ENCODE measurements at places on chromosomes 16 and 17.

DNA sequence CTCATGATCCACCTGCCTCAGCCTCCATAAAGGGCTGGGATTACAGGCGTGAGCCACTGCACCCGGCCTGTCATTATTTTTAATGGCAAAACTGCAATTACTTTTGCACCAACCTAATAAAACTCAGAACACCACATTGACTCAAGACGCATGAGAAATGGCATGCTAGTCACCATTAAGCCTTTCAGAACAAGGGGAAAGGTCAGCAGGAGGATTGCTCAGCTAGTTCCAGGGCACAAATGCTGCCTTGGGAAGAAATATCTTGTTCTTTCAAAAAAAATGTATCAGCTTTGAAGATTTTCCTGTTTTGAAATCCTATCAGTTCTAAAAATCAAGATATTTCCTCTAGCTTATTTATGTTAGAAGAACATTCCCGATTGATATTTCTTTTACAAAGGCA is 32.4 kb upstream of the CDYL2 start:
- DNase-seq, result no peak

DNA sequence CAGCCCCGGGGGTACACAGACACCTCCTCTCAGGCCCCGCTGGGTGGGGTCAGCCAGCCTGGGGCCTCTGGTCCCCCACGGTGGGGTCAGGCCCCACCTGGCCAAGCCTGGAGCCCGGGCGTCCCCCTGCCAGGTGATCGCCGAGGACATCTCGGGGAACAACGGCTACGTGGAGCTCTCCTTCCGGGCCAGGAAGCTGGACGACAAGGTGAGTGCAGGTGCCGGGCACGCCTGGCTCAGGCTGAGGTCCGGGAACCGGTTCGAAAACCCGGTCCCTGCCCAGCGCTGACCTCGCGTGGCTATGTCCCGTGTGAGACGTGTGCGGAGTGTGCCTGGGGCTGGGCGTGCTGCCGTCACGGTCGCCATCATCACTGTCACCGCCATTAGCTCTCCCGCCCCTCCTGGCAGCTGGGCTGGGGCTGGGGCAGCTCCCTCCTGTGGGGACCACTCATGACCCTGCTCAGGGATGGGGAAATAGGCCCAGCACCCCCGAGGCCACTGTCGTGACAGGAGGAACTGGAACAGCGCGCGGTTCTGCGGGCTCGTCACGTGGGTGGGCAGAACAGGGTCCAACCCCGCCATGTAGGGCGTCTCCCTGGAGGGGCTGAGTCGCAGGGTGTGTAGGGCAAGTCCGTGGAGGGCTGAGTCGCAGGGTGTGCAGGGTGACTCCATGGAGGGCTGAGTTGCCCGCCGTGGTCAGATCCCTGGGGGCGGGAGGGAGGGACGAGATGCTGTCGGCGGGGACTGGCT is 8.5 kb downstream of the CPNE7 start:
- no peak for DNase-seq

GRCh38 chr16:15817446-15817845 is 39.4 kb downstream of the MYH11 start:
- no peak for DNase-seq

GRCh38 chr17:56917559-56918296 is 3.9 kb upstream of the TRIM25 start:
- no peak for DNase-seq

DNA sequence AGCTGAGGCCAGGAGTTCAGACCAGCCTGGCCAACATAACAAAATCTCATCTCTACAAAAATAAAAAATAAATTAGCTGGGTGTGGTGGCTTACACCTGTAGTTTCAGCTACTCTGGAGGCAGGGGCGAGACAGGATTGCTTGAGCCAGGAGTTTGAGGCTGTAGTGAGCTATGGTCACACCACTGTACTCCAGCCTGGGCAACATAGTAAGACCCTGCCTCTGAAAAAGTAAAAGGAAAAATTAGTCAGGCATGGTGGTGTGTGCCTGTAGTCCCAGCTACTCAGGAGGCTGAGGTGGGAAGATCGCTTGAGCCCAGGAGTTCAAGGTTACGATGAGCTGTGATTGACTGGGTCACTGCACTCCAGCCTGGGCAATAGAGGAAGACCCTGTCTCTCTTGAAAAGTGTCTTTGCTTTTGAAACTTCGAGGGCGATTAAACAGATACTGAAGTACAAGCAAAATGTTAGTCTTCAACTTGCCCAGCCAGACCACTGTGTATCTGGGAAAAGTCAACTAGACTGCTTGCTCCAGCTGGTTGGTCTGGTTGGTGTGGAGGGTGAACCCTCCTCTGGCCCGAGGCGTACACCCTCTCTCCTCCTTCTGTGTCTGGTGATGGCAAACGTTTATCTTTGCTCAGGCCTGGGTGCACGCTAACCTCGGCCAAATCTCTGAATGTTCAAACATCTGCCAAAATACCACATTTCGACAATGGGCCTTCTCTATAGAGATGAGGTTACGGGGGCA is 174.9 kb downstream of the RAB11FIP4 start:
- no peak for DNase-seq

DNA sequence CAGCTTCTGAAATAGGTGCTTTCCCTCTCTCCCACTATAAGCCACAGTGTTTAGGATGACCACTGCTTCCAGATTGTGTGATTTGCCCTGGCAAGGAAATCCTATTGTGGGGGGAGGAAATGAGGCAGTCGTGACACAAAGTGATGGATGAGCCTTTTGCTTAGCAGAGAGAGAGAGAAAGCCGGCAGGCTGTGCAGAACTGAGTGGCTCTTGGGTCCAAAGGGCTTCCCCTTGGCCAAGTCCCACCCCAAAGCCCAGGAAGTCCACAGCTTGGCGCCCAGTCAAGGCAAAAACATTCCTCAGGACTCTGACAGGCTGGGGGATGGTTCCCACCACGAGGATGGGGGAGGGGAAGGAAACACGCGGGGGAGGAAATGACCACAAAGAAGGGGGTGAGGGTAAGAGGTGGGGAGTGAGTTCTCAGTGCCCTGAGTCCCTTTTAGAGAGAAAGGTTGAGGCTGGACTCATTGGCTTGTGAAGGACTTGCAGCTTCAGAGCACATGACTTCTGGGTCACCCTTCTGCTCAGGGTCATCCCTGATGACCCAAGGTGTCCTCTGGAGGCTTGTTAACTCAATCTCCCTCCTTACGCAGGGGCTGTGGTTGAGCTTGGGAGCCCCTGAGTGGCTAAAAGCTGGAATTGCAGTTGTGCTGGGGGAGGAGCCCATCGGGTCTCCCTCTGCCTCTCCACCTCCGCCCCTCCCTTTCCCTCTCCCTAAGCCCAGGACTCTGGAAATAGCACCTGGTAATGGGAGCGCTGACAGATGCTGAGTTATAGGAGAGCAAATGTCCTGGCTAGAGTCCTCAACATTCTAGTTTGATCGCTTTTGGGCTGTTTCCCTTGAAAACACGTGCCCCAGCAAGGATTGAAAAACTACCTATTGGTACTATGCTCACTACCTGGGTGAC is 10.3 kb upstream of the MSL1 start:
- peak; percentile 56 for DNase-seq

DNA sequence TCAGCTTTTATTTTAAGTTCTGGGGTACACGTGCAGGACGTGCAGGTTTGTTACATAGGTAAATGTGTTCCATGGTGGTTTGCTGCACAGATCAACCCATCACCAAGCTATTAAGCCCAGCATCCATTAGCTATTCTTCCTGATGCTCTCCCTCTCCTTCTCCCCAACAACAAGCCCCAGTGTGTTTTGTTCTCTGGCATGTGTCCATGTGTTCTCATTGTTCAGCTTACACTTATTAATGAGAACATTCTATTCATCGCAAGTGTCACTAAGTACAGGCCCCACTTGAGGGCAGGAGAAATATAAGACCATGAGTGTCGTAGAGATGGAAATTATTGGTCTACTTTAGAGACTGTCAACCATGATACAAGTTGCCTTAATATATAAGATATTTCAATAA is 615.1 kb downstream of the CDH8 start:
- no peak for DNase-seq

GRCh38 chr16:31414706-31415105 is 13.5 kb downstream of the COX6A2 start:
- DNase-seq, result no peak

GRCh38 chr17:55411463-55411855 is 10.2 kb downstream of the MMD start:
- no peak for DNase-seq

- no peak for DNase-seq
These were observed 20.9 kb downstream of the SOCS1 start for GRCh38 chr16:11234884-11235702.

DNA sequence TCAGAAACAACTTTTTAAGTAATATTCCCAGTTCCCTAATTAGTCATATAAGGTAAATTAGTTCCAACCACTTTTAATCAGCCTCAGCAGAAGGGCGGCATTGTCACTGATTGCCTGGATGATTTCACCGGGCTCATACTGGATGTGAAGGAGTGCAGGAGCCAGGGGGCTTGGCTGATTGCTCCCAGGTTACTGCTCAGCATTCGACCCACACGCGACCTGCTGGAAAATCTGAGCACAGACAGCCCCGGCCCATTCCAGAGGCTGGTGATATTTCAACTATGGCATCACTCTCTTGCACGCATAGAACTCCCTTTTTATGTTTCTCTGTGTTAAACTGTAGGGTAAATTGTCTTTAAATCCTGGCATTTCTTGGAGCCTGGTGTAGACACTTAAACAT is 34.2 kb downstream of the CPPED1 start:
- no peak for DNase-seq

- no peak for DNase-seq
These were observed 233.1 kb upstream of the WSCD1 start for GRCh38 chr17:5837055-5837491.

- no peak for DNase-seq
These were observed 3.2 kb upstream of the PABPN1L start for GRCh38 chr16:88869673-88869980.

- no peak for DNase-seq
These were observed 1.1 kb downstream of the CACNB1 start for GRCh38 chr17:39196241-39196807.

- DNase-seq, result no peak
These were observed 26.9 kb upstream of the HLF start for GRCh38 chr17:55237841-55238178.

DNA sequence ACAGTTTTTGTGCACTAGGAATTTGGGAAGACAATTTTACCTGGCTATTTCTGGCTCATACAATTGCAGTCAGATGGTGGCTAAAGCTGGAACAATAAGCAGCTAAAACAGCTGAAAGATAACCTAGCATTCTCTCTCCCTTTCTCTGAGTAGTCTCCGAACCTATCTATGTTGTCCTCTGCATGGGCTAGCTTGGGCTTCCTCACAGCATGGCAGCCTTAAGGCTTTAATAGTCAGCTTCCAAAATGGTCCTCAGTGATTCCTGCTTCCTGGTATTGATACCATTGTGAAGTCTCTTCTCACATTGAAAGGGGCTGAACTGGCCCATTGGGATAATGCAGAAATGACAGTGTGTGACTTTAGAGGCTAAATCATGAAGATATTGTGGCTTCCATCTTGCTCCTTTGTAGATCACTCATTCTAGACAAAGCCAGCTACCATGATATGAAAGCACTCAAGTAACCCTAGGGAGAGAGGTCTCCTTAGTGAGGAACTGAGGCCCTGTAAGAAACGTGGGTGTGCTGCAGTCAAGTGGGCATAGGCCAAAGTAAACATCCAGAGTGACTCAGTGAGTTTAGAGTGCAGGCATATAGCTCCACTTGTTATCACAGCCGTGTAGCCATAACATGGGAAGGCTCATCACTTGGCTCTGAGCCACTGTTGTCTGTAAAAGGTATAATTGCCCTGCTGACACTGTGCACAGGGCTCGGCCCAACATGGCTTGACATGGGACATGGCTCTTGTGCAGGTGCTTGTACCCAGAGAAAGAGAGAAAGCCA is 5.5 kb upstream of the VKORC1 start:
- DNase-seq, result no peak

GRCh38 chr17:30297715-30298114 is 6.0 kb upstream of the BLMH start:
- DNase-seq, result no peak

DNA sequence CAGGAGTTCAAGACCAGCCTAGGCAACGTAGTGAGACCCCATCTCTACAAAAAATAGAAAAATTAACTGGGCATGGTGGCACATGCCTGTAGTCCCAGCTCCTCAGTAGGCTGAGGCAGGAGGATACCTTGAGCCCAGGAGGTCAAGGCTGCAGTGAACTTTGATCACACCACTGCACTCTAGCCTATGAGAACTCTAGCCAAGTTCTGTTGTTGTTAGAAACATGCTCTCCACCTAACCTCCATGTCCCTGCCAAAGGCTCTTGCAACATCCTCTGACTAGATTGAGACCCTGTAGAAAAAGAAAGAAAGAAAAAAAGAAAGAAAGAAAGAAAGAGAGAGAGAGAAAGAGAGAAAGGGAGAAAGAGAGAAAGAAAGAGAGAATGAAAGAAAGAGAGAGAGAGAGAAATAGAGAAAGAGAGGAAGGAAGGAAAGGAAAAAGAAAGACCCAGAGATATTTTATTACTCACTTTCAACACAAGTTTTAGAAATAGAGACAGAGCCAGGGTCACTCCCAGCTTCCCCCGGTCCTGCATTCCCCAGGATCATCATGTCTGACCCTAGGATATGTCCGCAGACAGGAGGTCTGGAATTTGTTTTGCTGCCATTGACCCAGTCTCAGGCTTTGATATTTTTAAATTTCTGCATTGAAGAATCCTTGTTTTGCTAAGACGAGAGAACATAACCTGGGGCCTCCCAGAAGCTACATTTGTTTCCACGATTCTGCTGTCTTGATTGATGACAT is 376.5 kb upstream of the CDH5 start:
- no peak for DNase-seq

GRCh38 chr16:23188911-23189310 is 6.4 kb downstream of the SCNN1G start:
- no peak for DNase-seq

GRCh38 chr16:23423496-23424049 is 29.4 kb downstream of the COG7 start:
- no peak for DNase-seq

GRCh38 chr17:74031316-74032090 is 172.0 kb upstream of the RPL38 start:
- DNase-seq, result no peak

DNA sequence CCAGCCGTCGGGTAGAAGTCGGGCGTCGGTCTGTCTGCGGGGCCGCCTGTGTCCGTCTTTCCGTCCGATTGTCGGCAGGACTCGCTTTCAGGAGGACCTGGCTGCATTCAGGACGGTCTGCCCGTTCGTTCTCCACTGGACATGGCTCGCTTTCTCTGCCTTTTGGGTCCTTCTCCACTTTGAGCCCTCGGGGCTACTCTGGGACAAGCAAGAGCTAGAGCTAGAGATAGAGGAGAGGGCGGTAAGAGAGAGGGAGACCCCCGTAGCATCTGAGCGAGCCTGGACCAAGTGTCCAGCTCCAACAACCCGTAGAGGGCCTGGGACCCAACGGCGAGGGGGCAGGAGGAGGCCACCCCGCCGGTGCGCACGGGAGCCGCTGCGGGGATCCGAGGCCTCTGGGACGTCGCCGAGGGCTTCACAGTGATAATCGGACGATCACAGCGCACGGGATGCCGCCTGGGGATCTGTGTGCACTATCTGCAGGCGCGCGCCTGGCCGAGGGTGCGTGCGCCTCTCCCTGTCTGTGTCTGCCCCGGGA is 4.5 kb downstream of the TBX4 start:
- DNase-seq, result no peak

GRCh38 chr17:4951486-4951885 is 567 bp downstream of the ENO3 start:
- no peak for DNase-seq
